ENCODE measurements at places on chromosomes 12 and 14.

GRCh38 chr12:93116632-93117031 lies 187.5 kb upstream of the EEA1 start:
- no peak for DNase-seq

DNA sequence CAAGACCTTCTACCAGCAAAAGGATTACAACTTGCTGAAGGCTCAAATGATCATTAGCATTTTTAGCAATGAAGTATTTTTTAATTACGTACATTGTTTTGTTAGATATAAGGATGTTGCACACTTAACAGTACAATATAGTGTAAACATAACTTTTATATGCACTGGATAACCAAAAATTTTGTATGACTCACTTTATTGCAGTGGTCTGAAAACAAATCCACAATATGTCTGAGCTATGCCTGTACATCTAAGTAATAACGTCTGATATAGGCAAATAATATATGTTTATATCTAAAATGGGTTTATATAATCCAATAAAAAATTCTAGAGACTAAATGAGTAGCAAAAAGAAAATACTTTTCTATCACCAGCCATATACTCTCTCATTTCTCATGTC lies 10.6 kb downstream of the ANKS1B start:
- no peak for DNase-seq

DNA sequence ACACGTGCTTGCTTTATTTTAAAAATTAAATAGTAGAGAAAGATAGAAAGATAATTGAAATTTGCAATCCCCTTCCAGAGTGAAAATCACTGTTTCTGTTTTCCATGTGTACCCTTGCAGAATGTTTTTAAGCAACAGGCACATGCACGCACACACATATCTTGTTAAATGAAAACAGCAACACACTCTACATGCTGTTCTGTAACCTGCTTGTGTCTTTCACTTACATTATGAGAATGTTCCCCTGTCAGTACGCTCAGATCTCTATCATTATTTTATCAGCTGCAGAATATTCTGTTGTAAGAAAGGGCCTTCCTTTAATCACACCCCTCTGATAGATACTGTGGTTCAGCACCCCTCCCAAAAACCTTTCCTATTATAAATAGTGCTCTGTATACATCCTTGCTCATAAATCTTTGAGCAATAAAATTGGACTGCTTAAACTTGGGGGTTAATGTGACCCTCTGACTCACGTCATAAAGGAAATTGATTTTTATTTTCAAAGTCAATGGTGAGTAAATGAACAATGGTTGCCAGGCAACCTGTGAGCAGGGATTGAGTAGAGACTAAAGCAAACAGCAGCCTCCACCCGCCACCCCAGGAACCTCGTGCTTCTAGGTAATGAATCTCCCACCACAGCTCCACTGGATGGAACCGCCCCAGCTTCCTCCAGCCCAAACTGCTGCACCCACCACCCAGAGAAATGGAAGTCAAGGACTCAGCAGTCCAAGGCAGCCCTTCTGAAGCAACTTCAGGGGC lies 31.9 kb upstream of the CHGA start:
- no peak for DNase-seq

GRCh38 chr14:79871136-79871535 lies 340.2 kb downstream of the DIO2 start:
- DNase-seq: no peak

GRCh38 chr14:73757381-73757780 lies 43.2 kb upstream of the PNMA1 start:
- no peak for DNase-seq

DNA sequence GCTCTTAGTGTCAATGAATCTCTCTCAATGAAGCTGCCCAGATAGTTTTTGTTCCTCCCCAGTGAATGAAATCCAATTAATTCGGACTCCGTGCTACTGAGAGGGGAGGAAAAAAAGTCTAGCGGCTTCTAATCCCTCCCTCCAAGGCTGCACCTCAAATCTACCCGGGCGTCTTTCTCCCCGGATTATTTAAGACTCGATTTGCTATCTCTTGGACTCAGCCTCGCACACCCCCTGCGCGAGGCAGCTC lies 134 bp downstream of the DUSP6 start:
- DNase-seq: no peak

GRCh38 chr12:17097674-17098073 lies 491.7 kb upstream of the LMO3 start:
- no peak for DNase-seq

GRCh38 chr12:9036227-9036626 lies 46.9 kb downstream of the KLRG1 start:
- DNase-seq: no peak

- DNase-seq: no peak
Measured at GRCh38 chr14:54048311-54048710, 91.7 kb upstream of the BMP4 start.

DNA sequence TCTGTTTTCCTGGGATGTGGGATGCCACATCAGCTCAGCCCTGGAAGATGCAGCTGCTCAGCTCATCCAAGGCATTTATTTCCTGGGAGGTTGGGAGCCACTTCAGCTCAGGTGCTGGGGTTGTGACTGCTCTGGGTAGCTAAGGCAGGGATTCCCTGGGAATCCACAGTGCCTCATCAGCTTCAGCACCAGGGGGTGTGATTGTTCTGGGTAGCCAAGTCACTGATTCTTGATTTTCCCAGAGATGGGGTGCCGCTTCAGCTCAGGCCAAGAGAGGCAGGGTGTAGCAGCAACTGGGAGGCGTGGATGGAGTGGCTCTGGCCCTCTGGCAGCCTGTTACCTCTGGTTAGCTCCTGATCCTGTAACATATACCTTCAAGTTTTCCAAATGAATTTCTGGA lies 81.3 kb upstream of the PRMT8 start:
- DNase-seq: no peak

GRCh38 chr12:127401005-127401404 lies 866.0 kb upstream of the TMEM132C start:
- no peak for DNase-seq

GRCh38 chr14:85146779-85147178 lies 383.2 kb upstream of the FLRT2 start:
- no peak for DNase-seq

- DNase-seq: no peak
Measured at GRCh38 chr14:102909911-102910310, 12.6 kb upstream of the AMN start.

DNA sequence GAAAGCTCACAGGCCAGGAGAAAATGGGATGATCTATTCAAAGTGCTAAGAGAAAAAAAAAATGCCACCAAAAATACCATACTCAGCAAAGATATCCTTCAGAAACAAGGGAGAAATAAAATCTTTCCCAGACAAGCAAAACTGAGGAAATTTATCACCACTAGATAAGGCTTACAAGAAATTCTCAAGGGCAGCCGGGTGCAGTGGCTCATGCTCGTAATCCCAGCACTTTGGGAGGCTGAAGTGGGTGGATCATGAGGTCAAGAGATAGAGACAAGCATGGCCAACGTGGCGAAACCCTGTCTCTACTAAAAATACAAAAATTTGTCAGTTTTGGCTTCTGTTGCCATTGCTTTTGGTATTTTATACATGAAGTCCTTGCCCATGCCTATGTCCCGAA lies 48.2 kb downstream of the CRY1 start:
- DNase-seq: no peak

DNA sequence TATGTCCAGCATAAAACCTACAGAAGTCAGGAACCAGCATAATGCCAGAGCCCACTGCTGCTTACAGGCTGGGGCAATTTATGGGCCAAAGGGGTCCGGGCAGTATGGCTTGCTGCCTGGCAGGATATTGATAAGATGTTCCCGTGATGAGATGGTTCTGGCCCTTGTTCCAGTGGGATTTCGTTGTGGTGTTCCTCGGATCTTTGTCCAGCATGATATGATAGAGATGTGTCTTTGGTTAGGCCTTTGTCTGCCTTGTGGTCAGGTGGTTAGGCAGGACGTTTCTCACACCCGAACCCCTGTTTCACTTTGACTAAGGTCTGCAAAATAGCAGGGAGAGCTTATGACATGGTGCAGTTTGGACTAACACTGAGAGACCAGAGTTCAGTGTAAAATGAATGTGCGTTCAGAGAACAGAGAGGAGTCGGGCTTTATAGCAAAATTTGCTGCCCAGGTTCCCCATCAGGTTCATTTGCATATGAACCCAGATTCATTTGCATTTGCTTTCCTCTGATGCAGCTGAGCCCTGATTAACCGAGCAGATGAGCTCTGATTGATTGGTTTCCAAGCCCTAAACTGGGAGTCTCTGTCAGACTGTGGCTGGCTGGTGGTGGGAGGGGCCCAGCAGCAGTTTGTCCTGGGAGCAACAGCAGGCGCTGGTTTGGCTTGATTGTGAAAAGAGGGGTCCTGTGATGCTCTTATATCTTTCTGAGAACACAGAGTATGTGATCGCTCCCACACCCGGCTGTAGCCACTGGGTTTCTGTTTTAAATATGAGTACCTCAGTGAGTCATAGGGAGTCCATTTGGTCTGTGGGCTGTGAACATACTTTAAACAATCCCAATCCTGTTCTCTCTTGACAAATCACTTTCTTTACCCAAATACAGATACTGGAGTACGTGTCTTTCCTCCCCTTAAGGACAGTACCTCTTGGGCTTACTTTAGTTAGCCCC lies 156.3 kb upstream of the PZP start:
- DNase-seq: no peak

DNA sequence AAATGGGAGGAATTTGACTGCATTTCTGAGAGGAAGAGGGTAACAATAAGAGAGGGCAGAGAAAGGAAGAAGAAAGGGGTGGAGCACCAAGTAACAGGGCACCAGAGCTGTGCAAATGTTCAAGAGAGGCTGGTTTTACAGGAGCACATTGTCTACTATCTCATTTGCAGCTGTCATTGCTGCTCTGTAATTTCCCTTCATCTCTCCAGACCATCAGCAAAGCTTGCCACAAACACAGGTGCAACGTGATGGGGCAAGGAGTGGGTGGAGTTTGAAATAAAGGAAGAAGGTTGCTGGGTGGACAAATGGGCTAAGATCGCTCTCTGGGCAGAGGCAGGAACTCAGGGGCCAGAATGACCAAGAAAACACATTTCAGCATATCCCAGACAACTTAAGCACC lies 47.9 kb upstream of the PLEKHG6 start:
- DNase-seq: no peak

DNA sequence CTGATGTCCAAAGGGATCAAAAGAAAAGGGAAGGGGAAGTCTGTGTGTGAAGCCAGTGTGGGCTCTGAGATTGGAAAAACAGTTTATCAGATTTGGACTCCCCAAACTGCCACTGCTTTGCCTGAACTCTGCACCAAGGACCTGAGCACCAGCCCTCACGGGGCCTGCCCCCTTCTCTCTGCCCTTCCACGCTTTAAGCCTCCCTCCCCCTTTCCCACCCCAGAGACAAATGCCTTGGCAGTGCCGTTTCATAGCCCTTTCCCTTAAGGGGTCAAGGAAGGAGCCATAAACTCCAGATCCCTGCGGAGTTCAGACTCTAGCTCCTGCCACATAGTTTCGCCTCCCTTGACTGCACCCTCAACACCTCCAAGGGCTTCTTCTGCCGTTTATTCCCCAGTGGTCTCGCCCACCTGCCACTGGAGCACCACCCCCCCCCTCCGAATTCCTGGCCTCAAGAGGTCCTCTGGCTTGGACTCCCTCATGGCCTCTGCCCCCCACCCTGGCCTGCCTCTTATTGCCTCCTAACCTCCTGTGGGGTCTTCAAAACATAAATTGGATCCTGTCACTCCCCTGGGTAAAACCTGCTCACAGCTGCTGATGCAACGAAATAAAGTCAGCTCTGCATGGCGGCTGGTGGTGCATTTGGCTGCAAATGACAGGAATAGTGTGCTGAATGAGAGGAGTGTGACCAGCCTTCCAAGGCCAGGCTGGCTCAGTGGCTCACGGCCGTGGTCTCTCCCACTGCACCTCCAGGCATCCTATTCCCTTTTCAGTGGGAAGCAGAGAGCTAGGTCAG lies 18.8 kb downstream of the SLC25A29 start:
- no peak for DNase-seq

DNA sequence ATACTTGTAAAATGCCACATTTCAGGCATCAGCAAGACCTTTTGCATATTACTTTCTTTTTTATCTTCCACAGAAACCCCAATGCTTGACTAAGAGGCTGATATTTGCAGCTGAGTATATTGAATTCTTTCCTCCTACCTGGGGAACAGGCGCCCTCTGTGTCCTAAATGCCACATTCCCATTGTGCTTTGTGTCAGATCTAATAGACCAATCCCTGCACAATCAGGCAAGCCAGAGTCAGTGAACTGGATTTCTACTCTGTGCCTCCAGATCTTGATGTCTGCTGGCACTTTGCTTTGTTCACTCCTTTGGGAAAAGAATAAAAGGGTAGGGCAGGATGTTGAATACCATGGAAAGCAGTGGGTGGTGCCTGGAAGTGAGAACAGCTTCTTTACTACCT lies 22.4 kb upstream of the TAS2R42 start:
- no peak for DNase-seq

- no peak for DNase-seq
Measured at GRCh38 chr12:57541001-57541400, 6.0 kb downstream of the DCTN2 start.

- no peak for DNase-seq
Measured at GRCh38 chr14:35989736-35990135, 163.6 kb downstream of the BRMS1L start.

- no peak for DNase-seq
Measured at GRCh38 chr12:6828781-6829535, 751 bp downstream of the P3H3 start.

DNA sequence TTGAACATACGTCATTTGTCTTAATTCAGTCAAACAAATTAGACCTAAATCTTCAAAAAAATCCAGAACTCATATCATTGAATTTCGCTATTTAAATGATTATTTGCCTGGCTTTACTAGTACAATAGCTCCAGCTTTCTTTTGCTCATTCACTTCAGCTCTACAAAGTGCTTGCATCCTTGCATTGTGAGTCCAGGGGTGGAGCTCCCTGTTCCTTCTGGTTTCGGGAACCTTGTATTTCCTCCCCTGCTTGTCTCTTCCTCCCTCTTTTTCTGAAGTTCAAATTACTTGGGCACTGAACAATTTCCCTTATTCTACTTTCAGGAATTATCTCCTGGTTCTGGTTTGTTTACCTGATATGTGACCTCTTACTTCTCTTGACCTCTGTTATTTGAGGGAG lies 58.1 kb upstream of the KITLG start:
- no peak for DNase-seq

- DNase-seq: no peak
Measured at GRCh38 chr14:103066399-103066798, 9.1 kb upstream of the CDC42BPB start.

- DNase-seq: no peak
Measured at GRCh38 chr12:45517381-45517780, 212.1 kb upstream of the ARID2 start.

GRCh38 chr12:54385251-54385914 lies 850 bp upstream of the ZNF385A start:
- no peak for DNase-seq

DNA sequence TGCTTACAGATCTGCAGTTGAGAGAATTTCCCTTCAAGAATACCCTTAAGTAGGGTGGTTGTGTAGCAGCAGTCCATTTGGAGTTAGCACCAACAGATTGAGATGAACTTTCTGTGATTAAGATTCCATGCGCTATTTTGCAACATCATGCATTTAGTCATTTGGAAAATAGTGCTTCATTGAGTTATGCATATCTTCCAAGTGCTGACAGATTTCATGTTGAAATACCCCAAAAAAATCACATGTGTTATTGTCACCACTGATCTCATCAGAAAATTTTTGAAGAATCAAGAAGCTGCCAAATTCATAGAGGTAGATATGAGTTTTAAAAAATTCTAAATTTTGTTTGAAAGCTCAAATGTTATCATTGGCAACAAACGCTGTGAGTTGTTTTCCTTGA lies 35.5 kb upstream of the OSBPL8 start:
- DNase-seq: no peak
